NCI-H2081 (cell line): ENCODE measurements at places on chromosomes 4 and X.

- peak; percentile 34 for DNase-seq
Observed at GRCh38 chrX:70508296-70508911, 63.8 kb downstream of the DLG3 start.

GRCh38 chrX:23694606-23695005 is 27.3 kb downstream of the PRDX4 start:
- peak; percentile 38 for DNase-seq

- DNase-seq: no peak
Observed at GRCh38 chr4:118114720-118115119, 80.4 kb downstream of the NDST3 start.

DNA sequence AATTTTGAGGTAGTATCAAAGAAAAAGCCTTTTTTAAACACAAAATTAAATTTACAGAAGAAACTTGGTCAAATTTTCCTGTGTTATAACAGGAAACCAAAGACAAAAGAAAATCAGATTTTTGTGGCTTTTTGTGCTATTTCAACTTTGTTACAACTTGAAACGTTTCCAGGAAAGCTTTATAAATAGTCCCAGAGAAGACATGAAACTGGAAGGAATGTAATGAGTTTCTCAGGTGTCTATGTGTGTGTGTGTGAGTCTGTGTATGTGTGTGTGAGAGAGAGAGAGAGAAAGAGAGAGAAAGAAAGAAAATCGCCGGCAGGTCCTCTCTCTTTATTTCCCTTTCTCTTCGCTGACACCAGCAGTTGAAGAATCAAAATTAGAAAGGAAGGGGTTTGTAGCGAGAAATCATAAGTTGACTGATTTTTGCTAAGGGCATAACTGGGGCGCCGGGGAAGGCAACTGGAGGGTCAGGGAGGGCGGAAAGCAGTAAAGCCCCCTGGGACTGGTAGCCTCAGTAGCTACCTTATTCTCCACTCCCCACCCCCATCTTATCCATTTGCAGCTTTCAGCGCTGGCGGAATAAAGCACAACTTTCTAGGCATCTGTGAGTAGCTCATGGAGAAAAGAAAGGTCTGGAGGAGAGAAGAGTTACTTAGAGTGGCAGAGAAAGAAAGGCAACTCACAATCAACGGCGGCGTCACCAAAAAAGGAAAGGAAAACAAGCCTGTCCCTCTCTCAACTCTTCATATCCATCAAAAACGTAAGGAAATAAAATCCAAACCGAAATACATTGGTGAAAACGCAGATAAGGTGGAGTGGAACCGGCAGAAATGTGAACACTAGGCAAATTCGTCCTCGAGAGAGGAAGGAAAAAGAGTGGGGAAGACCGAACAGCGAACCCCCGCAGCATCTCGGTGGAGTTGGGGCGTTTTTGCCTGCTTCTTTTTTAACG is 1.3 kb downstream of the TMEM47 start:
- DNase-seq: no peak

DNA sequence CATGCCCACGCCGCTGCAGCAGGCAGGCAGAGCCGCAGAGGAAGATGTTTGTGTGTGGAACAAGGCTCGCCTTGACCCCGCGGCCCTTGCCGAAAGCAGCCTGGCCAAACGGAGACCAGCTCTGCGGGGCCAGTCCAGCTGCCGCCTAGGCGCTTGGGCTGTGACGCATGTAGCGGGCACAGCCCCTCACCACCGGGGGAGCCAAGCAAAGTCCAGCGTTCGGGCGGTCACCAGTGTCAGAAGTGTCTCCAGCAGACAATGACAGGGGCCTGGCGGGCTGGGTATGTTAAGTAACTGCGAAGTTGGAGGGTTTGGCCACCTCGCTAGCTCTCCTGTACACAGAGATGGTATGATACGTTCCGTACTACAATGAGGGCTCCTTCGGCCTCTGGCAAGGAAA is 1.3 kb downstream of the AMER1 start:
- DNase-seq: no peak

DNA sequence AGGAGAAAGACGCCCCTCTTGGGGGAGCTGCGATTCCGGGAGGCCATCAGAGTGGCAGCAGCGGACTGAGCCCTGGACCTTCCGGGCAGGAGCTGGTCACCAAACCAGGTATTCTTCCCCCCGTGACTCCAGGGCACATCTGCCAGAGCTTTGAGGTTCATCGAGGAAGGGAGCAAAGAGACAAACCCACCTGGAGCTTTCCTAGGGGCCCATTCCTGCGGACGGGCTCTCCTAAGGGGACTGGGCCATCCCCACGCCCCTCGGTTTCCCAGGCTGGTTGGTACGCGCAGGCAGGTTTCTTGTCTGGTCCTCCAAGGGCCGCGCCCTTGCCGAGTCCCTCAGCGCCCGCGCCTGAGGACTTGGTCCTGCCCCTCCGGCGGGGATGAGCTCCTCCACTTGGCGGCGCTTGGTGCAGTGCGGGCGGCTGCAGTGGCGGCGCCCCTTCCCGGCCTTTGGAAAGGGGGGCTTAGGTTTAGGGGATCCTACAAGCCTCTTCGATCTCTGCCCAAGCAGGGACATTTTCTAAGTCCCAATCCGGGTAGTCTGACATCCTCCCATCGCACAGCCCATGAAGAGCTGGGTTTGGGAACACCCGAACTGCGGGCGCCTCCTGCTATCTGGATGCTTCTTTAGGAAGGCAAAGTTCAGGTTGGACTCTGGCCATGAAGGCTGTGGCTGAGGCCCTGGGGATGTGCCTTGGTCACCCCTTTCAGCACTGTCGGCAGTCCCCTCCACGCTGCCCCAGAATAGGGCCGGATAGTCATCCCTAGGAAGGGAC is 538 bp downstream of the STBD1 start:
- DNase-seq: no peak

DNA sequence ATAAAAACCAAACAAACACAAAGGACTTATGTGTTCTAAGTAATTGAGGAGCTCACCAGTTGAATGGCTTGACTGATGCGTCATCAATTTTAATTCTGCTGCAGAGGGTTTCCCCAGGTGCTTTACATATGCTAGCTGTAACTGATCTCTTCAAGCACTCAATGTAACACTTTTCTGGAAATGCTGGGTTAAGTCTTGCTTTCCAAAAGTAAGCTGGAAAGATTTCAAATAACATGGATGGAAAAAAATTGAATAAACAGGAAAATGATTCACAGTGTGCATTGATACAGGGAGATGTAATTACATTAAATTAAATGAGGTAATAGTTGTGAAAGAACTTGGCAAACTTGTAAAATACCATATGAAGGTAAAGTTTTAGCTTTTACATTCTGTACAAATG is 186.7 kb upstream of the WDFY3 start:
- DNase-seq: no peak

- no peak for DNase-seq
Observed at GRCh38 chr4:31009926-31010325, 289.8 kb downstream of the PCDH7 start.

GRCh38 chr4:86939729-86940575 is 5.1 kb downstream of the AFF1 start:
- DNase-seq: no peak
